ENCODE measurements at places on chromosomes 12 and 14. TPM values are rescaled to one million over a fixed set of nuclear protein-coding genes. Genes with fewer than 3 reads are reported as not detected.

Gene ESRRB
- not detected for total RNA-seq

Gene ZDHHC22
- not detected for total RNA-seq

Gene MAP3K9
- total RNA-seq = 5.9 TPM

Gene MAPK1IP1L
- 15.9 TPM for total RNA-seq

Gene RD3L
- not detected for total RNA-seq

Gene FOXM1
- total RNA-seq = 68.9 TPM

GRCh38 chr12:67509666-67510386, 138.7 kb upstream of the DYRK2 start:
- no peak for DNase-seq

DNA sequence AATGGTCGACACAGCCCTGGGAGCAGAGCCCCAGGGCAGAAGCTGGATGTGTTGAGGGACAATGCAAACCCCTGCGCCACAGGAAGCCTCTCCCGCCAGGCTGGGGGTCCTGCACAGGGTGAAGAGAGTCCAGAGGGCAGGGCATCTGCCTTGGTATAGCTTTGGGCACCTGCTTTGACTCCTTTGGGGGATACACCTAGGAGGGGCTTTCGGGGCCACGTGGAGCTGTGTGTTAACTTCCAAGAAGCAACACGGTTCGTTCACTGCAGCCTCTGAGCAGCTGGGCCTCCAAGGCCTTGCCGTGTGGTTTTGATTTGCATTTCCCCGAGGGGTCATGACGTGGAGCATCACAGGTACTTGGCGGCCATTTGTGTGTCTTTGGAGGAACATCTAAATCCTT, 5.8 kb upstream of the PUS1 start:
- DNase-seq = no peak

All from HT-29 (cell line).